ENCODE measurements at places on chromosomes 12 and 14.

GRCh38 chr14:64337888-64338615 is 43.9 kb upstream of the ESR2 start:
- peak; percentile 6 for DNase-seq

DNA sequence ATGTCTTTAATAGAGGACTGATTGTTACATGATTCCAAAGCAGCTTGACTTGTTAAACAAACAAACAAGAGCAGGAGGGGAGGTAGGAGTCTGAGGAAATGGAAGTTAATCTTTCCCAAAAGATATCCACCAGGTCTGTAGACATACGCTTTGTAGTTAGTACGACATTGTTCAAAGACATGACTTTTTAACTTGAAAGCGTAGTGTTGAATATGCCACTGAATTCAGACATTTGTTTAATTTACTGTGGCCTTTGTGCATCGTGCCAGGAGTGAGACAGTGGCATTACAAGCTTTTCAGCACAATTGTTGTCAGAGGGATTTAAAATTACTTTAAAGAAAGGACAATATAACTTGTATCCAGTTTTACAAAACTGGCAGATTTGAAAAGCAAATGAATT is 53.0 kb downstream of the SAV1 start:
- DNase-seq, result no peak

GRCh38 chr12:65300679-65301349 is 22.3 kb downstream of the MSRB3 start:
- no peak for DNase-seq

DNA sequence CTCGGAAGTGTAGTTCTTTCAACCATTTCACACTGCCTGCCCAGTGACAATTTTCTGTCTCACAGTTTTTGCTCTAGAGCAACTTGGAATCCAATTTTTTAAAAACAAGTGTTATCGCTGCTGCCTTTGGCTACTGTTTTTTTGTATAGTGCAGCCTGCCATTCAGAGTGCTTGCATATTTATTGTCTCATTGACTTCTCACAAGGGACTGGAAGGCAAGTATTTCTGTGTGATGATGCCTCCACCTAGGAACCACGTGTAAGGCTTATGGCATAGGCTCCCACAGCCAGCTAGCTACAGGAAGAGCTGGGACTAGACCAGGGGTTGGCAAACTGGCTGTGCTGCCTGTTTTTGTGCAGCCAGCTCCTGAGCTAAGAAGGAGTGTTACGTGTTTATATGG is 903 bp downstream of the PARPBP start:
- DNase-seq, result no peak

- no peak for DNase-seq
Measured at GRCh38 chr12:47102845-47103651, 23.3 kb upstream of the AMIGO2 start.

GRCh38 chr12:83932011-83932410 is 980.6 kb downstream of the SLC6A15 start:
- no peak for DNase-seq

- DNase-seq, result no peak
Measured at GRCh38 chr12:108097160-108097911, 31.8 kb upstream of the WSCD2 start.

DNA sequence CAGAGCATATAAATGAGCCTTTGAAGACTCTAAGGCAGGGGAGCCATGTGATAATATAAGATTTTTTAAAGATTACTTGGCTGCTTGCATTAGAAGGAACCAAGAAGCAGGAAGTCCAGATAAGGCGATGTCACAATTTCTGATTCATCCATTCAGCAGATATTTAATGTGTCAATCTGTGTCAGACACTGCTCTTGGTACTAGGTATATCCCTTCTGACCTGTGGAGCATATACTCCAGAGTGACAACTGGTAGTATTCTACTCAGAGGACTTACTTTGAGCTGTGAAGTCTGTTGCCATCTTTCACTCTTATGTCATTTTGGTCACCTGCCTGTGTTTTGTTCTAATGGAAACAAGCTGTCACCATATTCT is 10.7 kb downstream of the EID3 start:
- DNase-seq, result no peak

DNA sequence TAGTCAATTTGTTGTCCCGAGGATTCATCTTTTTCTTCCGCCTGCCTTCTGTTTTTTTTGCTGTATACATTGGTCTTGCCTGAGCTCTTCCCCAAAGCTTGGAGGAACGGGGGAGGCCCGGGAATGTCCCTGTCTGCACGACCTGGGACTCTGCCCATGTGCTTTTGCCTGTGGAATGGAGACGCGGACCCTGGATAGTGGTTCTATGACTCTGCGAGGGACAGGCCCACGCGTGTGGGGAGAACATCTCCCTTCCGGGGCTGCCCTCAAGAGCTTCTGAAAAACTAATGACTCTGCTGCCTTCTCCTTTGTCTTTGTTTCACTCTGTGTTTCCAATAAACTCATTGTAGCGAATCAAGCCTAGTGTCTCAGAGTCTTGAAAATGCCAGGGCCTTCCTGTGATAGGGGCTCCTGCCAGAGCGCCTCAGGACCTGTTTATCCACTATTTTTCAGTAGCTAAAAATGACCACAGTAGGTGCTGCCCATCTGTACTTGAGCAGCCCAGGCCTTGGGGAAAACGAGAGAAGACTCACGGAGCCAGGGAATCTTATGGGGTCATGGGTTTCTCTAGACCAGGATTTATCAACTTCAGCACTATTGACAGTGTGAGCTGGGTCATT is 12.3 kb downstream of the KRT83 start:
- DNase-seq, result no peak

DNA sequence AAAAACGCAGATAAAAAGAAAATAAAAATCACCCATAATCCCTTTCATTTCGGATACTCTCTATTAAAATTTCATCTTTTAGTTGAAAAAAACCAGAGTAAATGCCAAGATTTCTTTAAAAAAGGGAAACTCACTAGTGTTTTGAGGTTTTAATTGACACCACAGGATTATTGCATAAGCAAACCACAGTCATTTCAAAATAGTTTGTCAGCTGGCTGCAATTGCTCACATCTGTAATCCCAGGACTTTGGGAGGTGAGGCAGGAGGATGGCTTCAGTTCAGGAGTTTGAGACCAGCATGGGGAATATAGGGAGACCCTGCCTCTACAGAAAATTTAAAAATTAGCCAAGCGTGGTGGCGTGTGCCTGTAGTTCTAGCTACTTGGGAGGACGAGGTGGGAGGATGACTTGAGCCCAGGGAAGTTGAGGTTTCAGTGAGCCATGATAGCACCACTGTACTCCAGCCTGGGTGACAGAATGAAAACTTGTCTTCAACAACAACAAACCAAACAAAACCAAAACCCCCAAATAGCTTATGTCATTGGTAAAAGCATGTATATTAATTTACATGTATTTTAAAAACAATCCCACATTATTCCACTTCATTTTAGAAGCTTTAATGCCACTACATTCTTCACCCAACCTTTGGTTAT is 48.8 kb downstream of the SYNE2 start:
- no peak for DNase-seq

GRCh38 chr12:99137124-99137855 is 492.2 kb downstream of the APAF1 start:
- no peak for DNase-seq

DNA sequence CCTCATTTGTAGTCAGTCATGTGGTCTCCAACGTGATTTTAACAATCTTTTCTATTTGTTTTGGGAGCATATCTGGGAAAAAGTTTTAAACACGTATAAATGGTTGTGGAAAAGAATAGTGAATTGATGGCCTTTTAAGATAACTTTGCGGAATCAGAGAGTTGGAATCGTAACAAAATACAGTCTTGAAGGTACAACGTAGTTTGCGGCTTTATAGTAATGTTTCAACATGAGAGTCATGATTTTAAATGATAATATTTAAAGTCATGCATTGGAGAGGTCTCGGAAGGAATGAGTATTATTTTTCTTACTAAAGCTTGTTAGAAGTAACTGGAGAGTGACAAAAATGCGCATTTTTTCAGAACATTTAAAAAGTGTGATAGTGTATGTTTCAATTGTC is 1.6 kb downstream of the AEBP2 start:
- DNase-seq, result no peak

GRCh38 chr12:112107306-112108201 is 1.0 kb downstream of the NAA25 start:
- DNase-seq, result no peak

GRCh38 chr12:106088811-106089485 is 49.8 kb downstream of the NUAK1 start:
- DNase-seq, result no peak

DNA sequence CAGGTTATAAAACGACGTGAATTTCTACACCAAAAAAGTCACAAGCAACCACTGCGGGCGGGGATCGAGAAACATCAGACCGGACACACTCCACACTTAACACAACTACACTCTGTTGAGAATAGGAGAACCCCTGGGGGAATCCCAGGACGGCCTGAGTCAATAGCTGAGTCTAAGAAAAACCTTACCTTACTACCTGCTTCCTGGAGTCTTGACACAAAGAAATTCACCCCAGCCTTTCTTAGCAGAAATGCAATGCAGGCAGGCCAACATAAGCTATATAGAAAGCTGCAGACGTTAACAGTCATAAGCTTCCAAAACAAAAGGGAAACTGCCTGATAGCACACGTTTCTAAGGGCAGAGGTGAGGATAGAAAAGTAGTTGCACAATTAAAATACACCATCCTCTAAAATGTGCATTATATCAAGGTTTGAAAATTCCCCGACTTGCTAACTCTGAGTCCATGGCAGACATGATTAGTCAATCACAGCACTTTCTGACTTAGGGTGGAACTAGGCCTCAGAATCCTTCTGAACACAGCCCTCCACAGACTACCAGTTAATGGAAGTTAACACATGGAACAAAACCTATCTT is 68.0 kb downstream of the CCDC88C start:
- DNase-seq, result peak; percentile 44

DNA sequence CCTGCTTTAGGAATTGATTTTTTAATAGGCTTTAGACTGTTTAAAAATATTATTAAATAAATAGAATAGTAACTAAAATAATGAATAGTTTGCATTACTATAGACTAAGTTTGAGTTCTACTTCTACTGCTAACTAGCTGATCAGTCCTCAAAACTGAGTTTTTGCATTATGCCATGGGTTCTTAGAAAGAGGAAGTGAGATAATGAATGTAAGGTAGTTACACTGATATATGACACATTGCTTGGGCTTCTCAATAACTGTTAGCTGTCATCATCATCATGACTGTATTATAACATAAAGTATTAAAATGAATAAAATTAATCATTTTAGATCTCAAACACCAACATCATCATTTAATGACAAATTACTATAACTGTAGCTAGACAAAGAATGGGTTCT is 949.7 kb downstream of the TRHDE start:
- no peak for DNase-seq

DNA sequence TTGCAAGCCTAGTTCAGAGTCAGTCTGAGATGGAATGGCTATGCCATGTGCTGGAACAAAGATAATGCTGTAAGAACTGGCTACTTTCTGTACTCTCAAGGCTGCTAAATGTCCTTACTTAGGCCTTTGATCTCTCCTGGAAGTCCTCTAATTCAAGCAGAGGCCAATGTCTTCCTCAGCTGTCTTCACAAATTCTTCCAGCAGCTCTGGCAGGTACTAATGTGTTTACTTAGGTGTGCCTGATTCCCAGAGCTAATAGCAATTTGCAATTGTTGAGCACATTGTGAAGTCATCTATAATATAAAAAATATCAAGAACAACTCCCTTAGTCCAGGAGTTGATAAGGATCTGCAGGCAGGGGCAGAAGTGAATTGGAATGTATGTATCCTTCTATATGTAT is 3.8 kb upstream of the MYF5 start:
- no peak for DNase-seq

DNA sequence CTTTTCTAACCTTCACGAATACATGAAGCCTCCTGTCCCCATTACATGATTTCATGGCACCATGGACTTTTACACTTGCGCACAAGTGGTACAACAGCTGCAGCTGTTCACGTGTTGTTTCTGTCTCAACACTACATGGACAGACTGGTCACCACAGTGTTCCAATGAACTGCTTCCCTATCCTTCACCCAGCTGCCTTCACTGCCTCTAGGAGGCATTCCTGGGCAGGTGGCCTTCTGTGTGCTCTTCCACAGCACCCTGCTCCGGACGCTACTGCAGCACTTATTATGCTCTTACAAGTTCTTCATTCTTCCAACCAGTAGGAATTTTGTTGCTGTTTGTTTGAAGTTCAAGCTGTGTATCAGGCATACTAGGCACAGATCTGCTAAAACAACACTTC is 1.5 kb downstream of the MTERF2 start:
- no peak for DNase-seq

- no peak for DNase-seq
Measured at GRCh38 chr14:69183735-69184134, 7.6 kb upstream of the EXD2 start.

DNA sequence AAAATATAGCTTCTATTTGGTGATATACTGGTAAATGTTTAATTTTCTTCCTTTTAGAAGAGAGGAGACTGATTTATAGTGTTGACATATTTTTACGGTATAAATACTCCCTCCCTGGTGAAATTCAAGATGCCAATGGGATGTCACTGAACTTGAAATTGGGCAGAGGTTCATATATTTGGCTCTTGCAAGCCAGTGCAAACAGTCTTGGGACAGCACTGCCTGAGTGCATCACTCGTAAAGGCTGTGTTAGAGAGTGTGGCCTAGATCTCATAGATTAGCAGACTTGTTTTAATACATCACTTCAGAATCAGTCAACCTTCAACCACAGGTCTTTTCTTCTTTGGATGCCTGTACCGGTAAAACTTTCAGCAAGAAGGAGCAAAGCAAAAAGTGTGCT is 681.0 kb downstream of the NRXN3 start:
- no peak for DNase-seq

DNA sequence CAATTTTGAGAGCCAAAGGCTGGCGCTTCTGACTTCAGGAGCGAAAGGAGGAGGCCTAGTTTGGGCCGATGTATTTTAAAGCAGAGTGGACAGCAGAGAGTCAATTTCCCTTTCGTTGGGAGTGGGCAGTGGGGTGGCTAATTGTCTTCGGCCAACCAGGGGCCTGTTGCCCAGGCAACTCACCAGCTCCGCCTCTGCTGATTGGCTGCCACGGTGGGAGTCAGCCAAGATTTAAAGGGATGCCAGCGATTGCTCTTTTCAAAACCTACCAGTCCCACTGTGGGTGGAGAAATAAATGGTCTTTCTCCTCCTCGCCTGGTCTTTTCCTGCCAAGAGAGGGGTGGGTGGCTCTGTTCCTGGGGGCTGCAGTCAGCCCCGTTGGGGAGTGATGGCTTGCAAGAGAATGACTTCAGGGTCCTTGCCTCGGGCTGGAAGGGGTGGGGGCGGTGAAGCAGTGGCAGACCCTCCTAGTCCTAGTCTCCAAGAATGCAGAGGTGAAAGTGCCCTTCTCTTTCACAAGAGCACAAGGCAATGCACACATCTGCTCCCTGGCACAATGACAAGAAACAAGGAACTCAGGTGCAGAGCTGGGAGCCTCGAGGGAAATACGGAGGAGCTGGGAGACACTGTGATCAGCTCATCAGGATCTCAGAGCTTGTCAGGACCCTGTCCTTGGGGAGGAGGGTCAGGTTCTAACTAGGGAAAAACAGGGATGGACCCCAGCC is 37.7 kb downstream of the RASAL1 start:
- no peak for DNase-seq

GRCh38 chr12:27220055-27220987 is 23.8 kb upstream of the STK38L start:
- no peak for DNase-seq
